Dermis blood vessel endothelial cell (primary cell): ENCODE measurements at places on chromosomes 12 and 14. TPM values are rescaled to one million over a fixed set of nuclear protein-coding genes. Genes with fewer than 3 reads are reported as not detected.

DNA sequence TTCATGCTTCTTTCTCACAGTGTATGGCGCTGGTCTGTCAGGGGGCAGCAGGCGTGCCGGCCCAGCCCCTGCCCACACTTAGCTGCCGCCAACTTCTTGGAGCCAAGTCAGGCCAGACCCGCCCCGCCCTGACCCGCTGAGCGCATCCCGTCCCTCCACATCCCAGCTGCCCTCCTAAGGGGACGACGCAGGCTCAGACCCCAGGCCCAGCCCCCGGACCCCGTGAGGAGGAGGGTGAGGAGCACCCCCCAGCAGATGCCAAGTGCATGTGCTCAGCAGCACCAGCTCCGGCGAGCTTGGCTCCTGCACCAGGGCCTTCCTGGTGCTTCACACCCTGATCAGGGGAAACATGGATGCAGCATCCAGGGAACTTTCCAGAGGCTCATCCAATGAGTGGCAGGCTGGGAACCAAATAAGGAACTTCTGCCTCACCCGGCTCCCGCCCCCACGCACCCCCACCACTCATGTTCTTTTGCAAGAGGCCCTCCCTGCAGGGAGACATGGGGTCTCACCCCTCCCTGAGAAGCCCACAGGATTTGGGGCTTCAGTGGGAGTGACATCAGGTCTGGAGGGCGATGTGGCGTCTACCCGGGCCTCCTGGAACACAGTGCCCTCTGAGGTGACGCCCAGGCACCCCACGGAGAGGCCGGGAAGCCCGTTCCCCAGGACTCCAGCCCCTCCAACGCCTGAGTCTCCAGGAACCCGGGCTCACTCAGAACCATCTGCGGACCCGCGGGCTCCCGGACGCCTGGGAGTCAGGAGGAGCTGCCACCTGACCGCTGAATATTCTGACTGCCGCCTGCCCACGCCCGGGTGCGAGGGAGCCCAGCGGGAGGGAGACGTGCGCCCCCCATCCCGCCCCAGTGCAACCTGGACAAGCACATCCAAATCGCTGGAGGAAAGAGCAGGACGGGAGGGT, 70.0 kb upstream of the GALNT9 start:
- DNase-seq, result no peak

DNA sequence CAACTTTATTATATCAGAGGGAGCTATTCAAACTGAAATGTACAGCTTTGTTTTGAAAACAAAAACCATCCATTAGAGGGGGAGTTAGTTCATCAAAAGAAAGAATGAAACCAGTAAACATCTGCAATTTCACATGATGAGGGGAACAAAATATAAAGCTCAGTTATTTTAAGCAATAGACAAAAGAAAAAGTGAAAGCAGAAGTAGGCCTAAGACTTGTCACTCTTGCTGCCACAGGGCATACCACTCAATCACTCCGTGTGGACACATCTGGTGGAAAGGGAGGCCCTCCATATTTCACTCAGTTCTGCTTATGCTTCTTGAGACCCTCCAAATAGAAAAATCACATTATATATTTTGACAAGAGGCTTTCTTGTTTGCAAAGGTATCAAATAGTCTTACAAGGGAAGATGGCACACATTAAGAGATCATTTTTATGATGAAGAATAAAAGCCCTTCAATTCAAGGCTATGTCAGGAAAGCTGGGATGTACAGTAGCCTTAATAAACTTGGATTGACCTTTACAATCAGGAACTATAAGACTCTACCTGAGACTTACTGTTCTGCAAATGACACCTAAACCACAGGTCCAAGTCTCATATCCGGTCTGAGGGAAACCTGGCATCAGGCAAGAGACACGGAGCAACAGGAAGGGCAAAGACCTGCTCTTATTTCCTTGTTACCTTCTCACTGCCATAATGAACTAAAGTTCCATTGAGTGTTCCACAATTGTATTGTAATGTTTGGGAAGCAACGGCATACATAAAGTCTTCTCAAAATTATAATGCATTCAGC, 222.5 kb upstream of the GRIP1 start:
- no peak for DNase-seq

DNA sequence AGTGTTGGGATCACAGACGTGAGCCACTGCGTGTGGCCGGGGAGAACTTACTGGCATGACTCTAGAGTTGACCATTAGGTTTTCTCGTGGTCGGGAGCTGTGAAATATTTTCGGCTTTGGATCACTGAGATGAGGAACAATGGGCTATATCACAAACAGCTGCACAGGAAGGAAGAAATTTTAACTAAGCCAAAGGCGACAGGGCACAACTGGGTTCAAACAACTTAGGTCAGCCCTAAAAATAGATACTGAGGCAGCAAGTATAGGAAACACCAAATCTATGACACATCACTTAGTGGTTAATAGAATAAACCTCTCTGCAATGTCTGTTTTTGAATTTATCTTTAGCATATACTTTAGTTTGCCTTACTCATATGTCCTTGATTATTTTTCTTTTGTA, 162.9 kb downstream of the LRIG3 start:
- peak; percentile 91 for DNase-seq

DNA sequence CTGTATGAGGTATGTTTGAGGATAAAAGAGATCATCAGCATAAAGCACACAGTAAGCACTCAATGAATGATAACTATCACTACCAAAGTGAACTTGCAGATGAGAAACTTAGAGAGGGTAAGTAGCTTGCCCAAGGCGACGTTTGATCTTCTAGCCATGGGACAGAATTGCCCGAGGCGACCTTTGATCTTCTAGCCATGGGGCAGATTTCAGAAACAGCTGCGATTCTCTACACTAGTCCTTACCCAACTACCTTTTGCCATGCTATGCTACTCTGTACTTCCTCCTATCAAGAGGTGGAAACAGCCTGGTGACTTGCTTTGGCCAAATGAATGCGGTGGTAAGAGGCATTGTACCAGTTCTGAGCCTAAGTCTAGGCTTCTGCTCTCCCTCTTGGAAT, 23.7 kb upstream of the NT5DC3 start:
- DNase-seq, result no peak

GRCh38 chr12:103334466-103334865, 161.3 kb downstream of the C12orf42 start:
- DNase-seq, result no peak

The CLEC9A gene
- total RNA-seq, result not detected in 2 replicates
